ENCODE measurements at places on chromosomes 3 and 15.

DNA sequence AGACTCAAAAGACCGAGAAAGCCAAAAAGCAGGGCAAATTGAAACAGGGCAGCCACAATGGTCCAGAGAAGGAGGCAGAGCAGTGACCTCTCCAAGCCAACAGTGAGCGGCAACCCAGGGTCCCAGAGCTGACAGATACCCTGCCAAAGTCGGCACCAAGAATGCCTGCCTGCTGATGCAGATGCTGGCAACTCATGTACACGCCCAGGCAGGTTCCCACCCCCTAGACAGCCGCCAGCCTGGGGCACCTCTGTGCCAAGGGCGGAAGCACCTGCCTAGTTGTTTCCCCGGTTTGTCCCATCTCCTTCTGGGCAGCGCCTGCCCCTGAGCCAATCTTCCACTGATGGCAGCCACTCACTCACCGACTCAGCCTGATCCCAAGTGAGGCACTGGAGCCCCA is 22.1 kb downstream of the KLHL25 start:
- DNase-seq, result no peak

DNA sequence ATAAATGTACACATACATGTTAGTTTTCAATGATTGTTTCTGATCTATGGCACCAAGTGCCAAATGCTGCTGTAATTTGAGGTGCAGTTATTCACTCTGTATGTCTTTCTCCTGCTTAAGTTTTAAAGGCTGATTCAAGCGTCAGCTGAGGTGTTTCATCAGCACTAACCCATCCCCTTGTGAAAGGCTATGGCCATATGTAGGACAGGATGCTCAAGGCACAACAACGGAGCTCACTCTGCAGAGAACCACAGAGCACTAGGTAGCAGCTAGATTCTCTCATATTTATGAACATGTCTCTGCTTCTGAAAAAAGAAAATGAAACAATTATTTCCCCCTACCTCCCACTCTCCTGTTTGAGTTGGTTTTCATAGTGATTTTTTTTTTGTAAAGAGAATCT is 340.0 kb upstream of the TMCO5A start:
- DNase-seq, result no peak

- no peak for DNase-seq
Observed at GRCh38 chr3:61173676-61174075, 77.6 kb downstream of the FHIT start.

DNA sequence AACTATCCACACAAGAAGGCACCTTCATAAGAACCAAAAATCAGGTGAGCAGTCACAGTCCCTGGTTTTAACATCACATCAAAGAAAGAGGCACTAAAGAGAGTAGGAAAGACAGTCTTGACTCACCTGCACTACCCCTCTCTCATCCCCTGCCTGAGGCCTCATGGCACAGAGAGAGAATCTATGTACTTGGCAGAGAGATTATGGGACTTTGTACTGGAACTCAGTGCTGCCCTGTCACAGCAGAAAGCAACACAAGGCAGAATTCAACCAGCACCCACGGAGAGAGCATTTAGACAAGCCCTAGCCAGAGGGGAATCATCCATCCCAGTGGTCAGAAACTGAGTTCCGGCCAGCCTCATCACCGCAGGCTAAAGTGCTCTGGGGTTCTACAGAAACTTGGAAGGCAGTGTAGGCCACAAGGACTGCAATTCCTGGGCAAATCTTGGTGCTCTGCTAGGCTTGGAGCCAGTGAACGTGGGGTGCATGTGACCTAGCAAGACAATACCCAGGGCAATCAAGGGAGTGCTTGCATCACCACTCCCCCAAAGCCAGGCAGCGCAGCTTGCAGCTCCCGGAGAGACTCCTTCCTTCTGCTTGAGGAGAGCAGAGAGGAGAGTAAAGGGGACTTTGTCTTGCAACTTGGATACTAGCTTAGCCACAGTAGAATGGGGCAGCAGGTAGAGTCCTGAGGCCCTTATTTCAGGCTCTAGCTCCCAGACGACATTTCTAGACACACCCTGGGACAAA is 8.5 kb upstream of the RUVBL1 start:
- DNase-seq, result no peak

- DNase-seq, result no peak
Observed at GRCh38 chr15:88794001-88794400, 9.2 kb upstream of the ACAN start.
